ENCODE measurements at places on chromosomes 12 and 14. TPM values are rescaled to one million over a fixed set of nuclear protein-coding genes. Genes with fewer than 3 reads are reported as not detected.
A peak's percentile ranks its signal among the peaks of the same experiment; 100 is the strongest.

DNA sequence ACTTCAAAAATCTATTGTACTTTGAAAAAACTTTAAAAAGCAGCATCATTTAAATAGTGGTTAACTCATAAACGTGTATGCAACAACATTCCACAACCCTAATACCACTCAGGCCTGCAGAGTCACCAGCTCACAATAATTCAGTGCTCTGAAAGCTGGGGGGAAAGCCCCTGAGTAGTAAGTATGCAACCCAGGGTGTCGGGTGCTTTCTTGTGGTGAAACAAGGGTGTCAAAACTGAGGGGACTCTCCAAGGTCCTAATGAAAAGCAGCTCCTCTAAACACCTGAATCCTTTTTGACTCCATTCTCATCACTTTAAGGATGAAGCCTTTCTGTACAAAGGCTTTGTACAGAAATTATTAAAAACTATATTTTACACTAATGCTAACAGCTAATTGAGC lies 33.7 kb downstream of the FGFR1OP2 start:
- H3K27ac ChIP-seq, result no peak overlapping the region
- no peaks in the 10 kb centered on the region for H3K27me3 ChIP-seq

DNA sequence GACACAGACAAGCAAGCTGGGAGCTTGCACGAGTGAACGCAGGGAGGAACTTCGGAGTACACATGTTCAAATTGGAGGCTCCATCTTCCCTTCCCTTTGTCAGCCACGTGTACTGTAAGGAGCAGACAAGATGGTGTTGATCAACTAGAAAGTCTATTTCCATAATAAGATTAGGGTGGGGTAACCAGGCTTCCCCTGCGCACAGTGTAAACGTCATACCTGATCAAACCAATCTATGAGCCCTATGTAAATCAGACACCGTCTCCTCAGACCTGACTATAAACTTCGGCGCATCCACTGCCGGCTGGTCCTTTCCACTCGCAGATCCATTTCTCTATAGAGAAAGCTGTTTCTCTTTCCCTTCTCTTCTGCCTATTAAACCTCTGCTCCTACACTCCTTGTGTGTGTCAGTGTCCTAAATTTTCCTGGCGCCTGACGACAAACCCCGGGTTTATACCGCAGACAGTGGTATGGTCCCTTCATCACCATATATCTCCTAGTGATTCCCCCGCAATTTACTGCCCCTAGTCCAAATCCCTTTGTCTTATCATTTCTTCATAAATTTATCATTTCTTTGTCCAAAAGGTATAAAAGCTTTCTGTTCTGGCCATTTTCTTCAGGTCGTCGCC lies 7.5 kb upstream of the ETFBKMT start:
- no peak overlapping the region for H3K27ac ChIP-seq
- DNase-seq, result no peak
- H3K4me1 ChIP-seq, result peaks cover 18% of the 10 kb centered on the region
- H3K36me3 ChIP-seq, result no peaks in the 10 kb centered on the region
- H3K27me3 ChIP-seq, result no peaks in the 10 kb centered on the region

- H3K36me3 ChIP-seq, result no peaks in the 10 kb centered on the region
- no peaks in the 10 kb centered on the region for H3K4me1 ChIP-seq
- DNase-seq, result peak; percentile 18
- H3K4me3 ChIP-seq, result no peak overlapping the region
These were observed 267.4 kb downstream of the ALG10 start for GRCh38 chr12:34289431-34290380.

DNA sequence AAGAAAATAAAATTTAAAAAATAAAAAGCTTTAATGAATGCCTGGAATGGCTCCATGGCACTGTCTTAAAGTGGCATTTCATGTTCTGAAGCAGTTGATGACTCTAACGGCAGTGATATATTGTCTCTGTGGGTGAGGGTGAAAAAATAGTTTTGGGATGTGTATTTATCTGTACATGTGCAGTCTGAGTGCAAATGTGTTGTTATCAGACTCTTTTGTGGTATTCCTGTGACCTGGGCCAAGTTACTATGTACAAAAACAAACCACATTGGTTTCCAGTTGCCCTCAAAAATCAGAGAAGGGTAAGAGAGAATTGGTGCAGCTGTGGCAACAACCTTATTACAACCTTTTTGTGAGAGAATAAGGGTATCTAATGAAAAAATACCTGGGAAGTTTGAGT lies 81.7 kb upstream of the CCDC91 start:
- no peak overlapping the region for H3K4me3 ChIP-seq
- H3K27ac ChIP-seq, result no peak overlapping the region
- no peaks in the 10 kb centered on the region for H3K27me3 ChIP-seq
- DNase-seq, result no peak
- no peaks in the 10 kb centered on the region for H3K36me3 ChIP-seq

DNA sequence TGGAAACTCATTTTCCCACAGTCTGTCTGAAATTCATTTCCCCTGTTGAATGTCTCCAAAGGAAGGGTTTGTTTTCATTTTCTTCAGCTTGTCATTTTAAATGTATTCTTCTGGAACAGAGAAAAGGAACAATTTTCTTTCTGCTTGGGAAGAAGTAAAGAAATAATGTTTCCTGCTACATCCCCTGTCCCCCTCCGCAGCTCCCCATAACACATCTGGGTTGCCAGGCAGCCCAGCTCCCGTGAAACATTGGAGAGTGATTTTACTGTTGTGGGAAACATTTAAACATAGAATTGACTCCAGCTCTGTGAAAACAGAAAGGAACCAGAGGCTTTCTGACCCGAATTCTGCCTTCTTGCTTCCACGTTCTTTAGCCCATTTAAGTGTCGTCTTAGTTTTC lies 159.5 kb downstream of the TMEM132C start:
- DNase-seq, result no peak
- no peak overlapping the region for H3K4me3 ChIP-seq
- no peaks in the 10 kb centered on the region for H3K27me3 ChIP-seq
- H3K4me1 ChIP-seq, result no peaks in the 10 kb centered on the region

DNA sequence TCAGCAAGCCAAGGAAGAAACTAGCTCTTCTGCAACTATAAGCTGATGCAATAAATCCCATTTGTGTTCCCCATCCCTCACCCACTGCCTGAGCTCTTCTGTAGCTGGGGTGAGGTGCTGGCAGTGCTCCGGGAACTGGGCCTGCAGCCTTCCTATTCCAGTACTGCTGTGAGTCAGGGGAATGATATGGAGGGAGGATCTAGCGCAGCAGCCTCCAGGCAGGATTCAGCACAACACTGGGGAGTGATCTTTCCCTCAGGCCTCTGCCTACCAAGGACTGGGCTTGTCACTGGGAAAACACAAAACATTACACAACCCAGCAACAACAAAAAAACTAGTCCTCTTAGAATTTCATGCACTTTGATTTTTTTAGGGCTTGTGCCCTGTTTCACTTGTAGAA lies 58.7 kb downstream of the ST8SIA1 start:
- H3K4me3 ChIP-seq, result no peak overlapping the region
- peak; percentile 62 for DNase-seq
- H3K4me1 ChIP-seq, result no peaks in the 10 kb centered on the region
- no peaks in the 10 kb centered on the region for H3K36me3 ChIP-seq
- H3K27me3 ChIP-seq, result no peaks in the 10 kb centered on the region
- H3K27ac ChIP-seq, result peak overlapping the region; percentile 73

GRCh38 chr14:89603938-89604480 lies 187.0 kb upstream of the FOXN3 start:
- H3K4me3 ChIP-seq, result no peak overlapping the region
- peaks cover 7% of the 10 kb centered on the region for H3K4me1 ChIP-seq
- no peak for DNase-seq

- no peaks in the 10 kb centered on the region for H3K27me3 ChIP-seq
- DNase-seq, result no peak
- no peak overlapping the region for H3K4me3 ChIP-seq
- no peaks in the 10 kb centered on the region for H3K36me3 ChIP-seq
- H3K27ac ChIP-seq, result no peak overlapping the region
These were observed 61.8 kb downstream of the GLT1D1 start for GRCh38 chr12:128914908-128915563.

- peaks cover 13% of the 10 kb centered on the region for H3K4me1 ChIP-seq
- DNase-seq, result no peak
- H3K4me3 ChIP-seq, result no peak overlapping the region
These were observed 37.7 kb downstream of the RASAL1 start for GRCh38 chr12:113097716-113098440.

- H3K27me3 ChIP-seq, result no peaks in the 10 kb centered on the region
- H3K4me3 ChIP-seq, result no peak overlapping the region
- H3K4me1 ChIP-seq, result no peaks in the 10 kb centered on the region
- H3K36me3 ChIP-seq, result no peaks in the 10 kb centered on the region
- no peak for DNase-seq
These were observed 159.9 kb upstream of the NOS1 start for GRCh38 chr12:117521346-117521745.

DNA sequence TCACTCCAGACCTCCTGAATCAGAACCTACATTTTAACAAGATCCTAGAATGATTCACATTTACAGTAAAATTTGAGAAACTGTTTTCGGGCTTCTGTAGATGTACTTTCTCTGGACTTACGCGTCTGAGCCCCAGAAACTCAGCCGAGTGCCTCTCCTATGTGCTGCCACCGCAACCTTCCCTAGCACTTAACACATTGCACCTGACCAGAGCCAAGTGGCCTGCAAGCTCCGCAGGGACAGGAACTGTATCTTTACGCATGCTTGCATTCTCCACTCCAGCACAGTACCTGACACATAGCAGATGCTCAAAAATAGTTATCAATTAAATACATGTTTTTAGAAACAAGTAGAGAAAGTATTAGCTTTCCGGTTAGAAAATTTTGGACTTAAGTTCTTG lies 1.2 kb downstream of the SMCO2 start:
- no peaks in the 10 kb centered on the region for H3K36me3 ChIP-seq
- no peaks in the 10 kb centered on the region for H3K4me1 ChIP-seq
- no peak overlapping the region for H3K27ac ChIP-seq
- H3K4me3 ChIP-seq, result no peak overlapping the region
- DNase-seq, result no peak

DNA sequence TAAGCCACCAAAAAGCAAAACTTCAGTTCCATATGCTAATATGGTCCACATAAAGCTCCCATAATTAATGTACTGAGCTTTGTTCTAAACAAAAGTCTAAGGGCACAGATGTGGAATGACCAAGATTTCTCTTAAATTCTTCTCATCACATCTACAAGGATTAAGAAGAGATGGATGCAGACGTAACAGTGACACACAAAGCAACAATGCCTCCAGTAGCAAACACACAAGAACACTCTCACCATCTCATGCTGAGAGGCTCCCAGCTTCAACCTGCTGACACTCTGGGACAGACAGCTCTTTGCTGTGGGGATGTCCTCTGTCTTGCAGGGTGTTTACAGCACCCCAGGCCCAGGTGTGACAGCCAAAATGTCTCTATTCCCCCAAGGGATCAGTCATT lies 48.2 kb downstream of the SETD3 start:
- H3K27ac ChIP-seq, result no peak overlapping the region
- H3K4me3 ChIP-seq, result no peak overlapping the region
- peaks cover 18% of the 10 kb centered on the region for H3K4me1 ChIP-seq
- H3K36me3 ChIP-seq, result peaks cover 27% of the 10 kb centered on the region

DNA sequence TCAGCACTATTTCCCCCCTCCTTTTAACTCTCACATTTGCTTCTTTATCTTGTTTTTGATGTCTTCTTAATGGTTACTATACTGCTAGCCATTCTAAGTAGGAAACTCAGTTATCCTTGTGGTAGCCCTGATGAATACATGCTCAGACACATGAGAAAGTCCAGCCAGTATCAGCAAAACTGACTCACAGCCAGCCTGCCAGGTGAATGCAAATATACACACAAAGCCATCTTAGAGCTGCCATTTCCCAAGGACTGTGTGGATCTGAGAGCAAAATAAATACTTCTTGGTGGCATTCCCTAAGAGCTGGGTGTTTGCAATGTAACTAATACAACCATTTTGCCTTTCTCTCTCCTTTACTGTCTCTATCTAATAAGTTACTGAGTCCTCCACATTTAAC lies 455.2 kb downstream of the CCER1 start:
- H3K4me3 ChIP-seq, result no peak overlapping the region
- H3K27ac ChIP-seq, result no peak overlapping the region
- no peak for DNase-seq
- no peaks in the 10 kb centered on the region for H3K27me3 ChIP-seq
- H3K36me3 ChIP-seq, result no peaks in the 10 kb centered on the region

- H3K27ac ChIP-seq, result no peak overlapping the region
- H3K4me3 ChIP-seq, result no peak overlapping the region
- no peaks in the 10 kb centered on the region for H3K36me3 ChIP-seq
These were observed 147.9 kb downstream of the PPFIA2 start for GRCh38 chr12:81610955-81611889.

GRCh38 chr14:59176765-59177164 lies 11.7 kb upstream of the DAAM1 start:
- H3K4me1 ChIP-seq, result no peaks in the 10 kb centered on the region
- DNase-seq, result no peak
- H3K36me3 ChIP-seq, result no peaks in the 10 kb centered on the region
- no peaks in the 10 kb centered on the region for H3K27me3 ChIP-seq
- no peak overlapping the region for H3K27ac ChIP-seq

DNA sequence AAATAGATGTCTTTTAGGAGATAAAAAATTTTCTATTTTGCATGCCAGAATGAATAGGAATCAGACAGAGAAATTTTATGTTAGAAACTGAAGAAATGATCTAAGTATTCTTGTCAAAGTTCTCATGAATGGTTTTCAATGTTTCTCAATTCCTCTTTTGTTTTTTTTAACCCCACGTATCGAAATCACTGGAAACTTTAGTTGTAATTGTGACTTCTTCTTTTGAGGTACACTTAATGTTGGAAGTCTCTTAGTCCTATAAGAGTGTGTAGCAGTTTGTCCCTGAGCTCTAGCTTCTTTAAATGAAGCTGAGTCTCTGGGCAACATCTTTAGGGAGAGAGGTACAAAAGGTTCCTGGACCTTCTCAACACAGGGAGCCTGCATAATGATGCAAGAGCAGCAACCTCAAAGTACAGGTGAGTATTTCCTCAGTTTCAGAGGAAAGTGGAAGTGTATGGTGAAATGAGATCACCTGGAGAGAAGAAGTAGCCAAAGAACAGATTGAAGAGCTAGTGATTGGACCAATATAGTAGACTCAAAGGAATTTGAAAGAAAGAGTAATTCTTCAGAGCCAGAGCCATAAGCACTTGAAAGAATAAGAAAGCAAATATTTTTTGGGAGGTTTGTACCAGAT lies at the start of gene CLEC6A:
Gene CLEC6A, plus strand, starts transcription at position 236 of the 634 bp plus-strand sequence. Its CDS starts 150 bp downstream, at position 386.
- no peak for DNase-seq
- H3K36me3 ChIP-seq, result no peaks in the 10 kb centered on the region
- no peaks in the 10 kb centered on the region for H3K27me3 ChIP-seq
- H3K4me3 ChIP-seq, result no peak within 1 kb of the TSS

- H3K4me1 ChIP-seq, result no peaks in the 10 kb centered on the region
- no peak overlapping the region for H3K27ac ChIP-seq
- no peak for DNase-seq
- no peak overlapping the region for H3K4me3 ChIP-seq
These were observed 69.6 kb upstream of the SFSWAP start for GRCh38 chr12:131641315-131641714.

GRCh38 chr12:59736359-59736758 lies 140.5 kb downstream of the SLC16A7 start:
- DNase-seq, result no peak
- H3K4me3 ChIP-seq, result no peak overlapping the region
- H3K36me3 ChIP-seq, result no peaks in the 10 kb centered on the region
- no peaks in the 10 kb centered on the region for H3K4me1 ChIP-seq

- H3K27me3 ChIP-seq, result no peaks in the 10 kb centered on the region
- DNase-seq, result no peak
- no peaks in the 10 kb centered on the region for H3K4me1 ChIP-seq
These were observed 246.7 kb downstream of the DACT1 start for GRCh38 chr14:58884442-58884841.

The INF2 gene
- total RNA-seq, result 116 TPM

The CLEC1B gene
- total RNA-seq, result 0.95 TPM

The TMEM132C gene
- 1.6 TPM for total RNA-seq

The SLC38A4 gene
- total RNA-seq, result 1.1 TPM

The SLCO1B1 gene
- total RNA-seq, result not detected

The CCDC63 gene
- total RNA-seq, result not detected

The IKZF4 gene
- 13.1 TPM for total RNA-seq

The SSPN gene
- 12.8 TPM for total RNA-seq

The OSGEP gene
- total RNA-seq, result 32.6 TPM

All from lower lobe of right lung (tissue), 2 donors.